ENCODE measurements at places on chromosomes 7 and 10.

- no peak for DNase-seq
Observed at GRCh38 chr10:12906051-12906541, 95.4 kb downstream of the CCDC3 start.

GRCh38 chr10:71957546-71958275, 6.5 kb upstream of the CHST3 start:
- no peak for DNase-seq

DNA sequence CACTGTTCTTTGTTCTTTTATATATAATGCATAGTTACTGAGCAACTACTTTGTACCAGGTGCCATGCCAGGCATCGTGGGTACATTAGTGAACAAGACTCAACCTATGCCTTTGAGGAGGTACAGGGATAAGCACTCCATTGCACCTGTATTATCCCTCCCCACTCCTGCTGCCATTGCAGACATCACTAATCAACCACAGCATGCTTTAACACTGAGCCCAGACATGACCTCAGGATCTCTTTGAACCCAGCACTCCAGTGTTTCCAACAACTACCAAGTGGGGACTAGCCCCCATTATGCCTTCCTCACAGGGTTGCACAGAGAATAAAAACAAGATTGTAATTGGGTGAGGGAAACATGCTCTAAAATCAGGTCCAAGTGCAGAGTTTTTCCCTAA, 60.5 kb upstream of the COL13A1 start:
- no peak for DNase-seq

DNA sequence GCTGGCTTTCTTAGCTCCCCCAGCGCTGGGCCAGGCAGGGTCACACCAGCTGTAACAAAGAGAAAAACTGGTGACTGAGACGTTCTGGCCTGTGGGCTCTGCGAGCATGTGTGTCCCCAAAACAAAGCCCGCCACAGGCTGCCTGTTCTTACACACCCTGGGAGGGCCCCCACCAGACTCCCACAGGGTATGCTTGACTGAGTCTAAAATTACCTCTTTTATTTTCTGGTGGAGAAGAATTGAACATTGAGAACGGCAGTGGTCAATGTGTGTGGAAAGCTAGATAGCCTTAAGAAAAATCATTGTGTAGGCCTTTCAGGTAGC, 808 bp downstream of the C10orf71 start:
- DNase-seq = no peak

DNA sequence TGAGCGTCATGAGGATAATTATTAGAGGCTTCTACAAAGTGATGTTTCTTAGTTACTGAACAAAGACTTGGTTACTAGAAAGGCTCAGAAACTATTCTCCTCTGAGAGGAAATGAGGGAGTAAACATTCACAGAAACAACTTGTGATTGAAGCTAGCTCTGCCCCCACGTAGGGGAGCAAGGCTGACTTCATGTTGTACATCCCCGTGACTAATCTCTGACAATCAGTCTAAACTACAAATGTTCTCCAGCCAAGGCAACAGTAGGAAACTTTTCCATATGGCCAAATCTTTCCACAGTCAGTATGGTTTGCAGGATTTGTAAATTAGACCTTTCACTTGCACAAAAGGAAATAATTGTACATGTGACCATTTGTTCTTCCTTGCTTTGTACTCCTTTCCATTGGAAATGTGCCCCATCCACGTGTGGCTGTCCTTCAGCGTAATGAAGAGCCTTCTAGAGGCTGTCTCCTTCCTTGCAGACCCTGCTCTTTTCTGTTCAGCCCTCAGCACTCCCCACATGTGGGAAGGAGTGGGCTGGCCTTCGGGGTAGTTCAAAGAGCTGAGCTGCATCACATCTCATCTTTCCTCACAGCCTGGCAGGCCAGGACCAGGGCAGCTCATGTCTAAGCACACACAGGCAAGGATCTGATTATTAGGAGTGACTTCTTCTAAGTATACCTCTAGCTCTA, 93.5 kb downstream of the PCGF5 start:
- DNase-seq = no peak

GRCh38 chr7:21346297-21346696, 81.6 kb upstream of the SP4 start:
- no peak for DNase-seq

DNA sequence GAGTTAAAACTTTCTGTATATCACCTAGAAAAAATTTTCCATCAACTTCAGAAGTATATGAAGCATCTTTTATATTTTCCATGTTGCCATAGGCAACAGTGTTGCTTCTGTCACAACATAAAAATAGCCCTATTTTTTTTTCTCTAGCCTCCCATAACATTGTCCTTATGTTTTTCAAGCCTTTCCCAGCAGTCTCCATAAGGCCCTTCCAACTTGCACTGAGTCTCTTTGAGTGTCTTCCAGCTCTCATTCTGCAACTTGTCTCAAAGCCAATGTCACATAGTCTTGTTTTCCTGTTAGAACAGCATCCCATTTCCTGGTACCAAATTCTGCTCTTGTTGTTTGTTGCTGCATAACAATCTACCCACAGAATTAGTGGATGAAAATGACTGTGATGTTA, 1055.5 kb upstream of the GHITM start:
- no peak for DNase-seq

DNA sequence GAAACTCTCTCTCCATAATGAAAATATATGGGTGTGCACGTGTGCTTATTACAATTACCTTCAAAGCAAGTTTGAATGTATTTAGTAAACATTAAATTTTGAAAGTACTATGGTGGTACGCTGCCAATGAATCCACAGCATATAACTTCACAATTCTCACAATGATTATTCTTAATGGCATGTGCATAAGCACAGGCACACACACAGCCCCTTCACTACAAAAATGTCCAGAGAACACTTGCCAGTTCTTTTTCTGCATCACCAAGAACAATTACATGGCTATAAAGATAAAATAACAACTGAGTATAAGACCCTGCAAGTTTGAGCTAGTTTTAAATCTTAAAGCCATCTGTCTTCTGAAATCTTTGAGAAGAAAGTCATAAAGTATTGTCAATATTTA, 22.2 kb downstream of the SGCE start:
- DNase-seq = no peak

DNA sequence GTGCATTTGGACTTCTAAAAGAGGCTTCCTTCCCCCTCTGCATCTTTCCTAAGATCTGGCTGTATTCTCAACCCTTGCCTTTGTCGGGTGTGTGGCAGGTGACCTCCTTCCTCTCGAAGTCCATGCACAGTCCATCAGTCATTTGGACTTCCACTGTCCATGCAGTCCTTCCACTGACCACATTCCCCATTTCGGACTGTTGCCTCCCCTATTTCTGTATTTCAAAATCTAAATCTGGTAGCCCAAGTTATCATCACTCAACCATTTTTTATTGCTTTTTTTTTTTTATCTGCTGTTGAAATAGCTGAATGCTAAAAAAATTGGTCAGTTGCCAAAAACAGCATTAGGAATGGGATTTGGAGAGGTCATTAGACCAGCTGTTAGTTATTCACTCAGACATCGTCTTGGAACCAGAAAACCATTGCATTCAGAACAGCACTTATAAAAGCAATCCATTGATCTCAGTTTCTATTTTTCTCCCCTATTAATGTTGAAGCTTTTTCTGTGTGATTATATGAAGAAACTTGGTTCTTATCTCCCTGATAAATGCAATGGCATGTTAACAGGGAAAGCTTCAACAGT, 575.6 kb downstream of the KIF20B start:
- DNase-seq = no peak

- no peak for DNase-seq
Observed at GRCh38 chr10:127313996-127314700, 117.8 kb upstream of the INSYN2A start.

GRCh38 chr10:73591935-73592699, 975 bp upstream of the USP54 start:
- peak; percentile 29 for DNase-seq

- DNase-seq = no peak
Observed at GRCh38 chr7:31096877-31097258, 44.8 kb downstream of the ADCYAP1R1 start.

DNA sequence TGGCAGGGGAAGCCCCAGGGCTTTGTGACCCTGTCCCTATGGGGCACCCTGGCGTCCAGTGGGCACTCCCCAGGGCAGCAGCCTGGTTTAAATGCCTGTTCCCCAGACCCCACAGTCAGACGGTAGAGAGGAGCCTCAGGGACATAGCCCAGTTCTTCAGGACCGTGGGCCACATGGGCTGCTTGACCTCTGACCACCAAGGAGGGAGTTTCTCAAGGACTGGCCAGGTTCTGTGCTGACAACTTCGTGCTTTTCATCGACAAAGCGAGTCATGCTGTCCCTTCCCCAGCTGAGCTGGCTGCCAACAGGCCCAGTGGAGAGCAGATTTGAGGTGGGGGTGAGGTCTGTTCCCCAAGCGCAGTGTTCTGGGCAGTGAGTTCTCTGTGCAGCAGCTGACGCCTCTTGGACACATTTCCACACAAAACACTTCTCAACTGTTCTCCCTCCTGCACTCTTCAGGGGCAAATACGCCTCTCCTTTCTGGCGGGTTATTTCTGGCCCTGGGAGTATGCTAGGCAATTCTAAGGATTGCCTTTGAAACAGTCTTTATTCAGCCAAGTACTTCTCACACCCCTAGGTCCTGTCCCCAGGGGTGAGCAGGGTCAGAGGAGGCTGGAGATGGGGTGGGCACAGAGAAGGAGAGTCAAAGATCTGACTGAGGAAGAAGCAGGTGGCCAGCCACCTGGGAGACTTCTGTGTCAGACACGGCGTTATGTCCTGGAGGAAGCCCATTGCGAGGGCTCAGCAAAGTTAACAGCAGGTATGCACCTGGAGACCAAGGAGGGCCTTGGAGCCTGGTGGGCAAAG, 57.3 kb upstream of the CAMK2B start:
- no peak for DNase-seq

GRCh38 chr7:27097686-27098577, 2.1 kb upstream of the HOXA1 start:
- no peak for DNase-seq

DNA sequence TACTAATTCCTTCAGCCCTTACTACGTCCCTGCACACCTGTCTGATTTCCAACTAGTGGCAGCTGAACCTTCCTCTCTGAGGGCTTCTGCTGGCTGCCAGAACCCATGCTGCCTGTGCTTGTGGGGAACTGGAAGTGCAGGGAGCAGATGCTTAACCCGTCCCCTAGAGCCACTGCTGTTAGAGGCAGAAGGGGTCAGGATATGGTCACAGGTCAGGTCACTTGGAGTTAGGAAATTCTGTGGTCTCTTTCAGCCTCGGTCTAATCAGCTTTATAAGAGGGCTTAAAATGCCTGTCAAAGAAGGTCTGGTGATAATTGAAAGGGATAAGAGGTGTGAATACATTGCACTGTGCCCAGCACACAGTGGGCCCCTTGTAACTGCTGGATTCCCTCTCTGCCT, 82.0 kb downstream of the PLPP4 start:
- no peak for DNase-seq

- peak; percentile 55 for DNase-seq
Observed at GRCh38 chr10:113961182-113962031, 82.3 kb upstream of the ADRB1 start.

GRCh38 chr10:53786236-53786900, 1013.8 kb upstream of the MBL2 start:
- no peak for DNase-seq

GRCh38 chr7:99639267-99639666, 22.5 kb downstream of the ZSCAN25 start:
- no peak for DNase-seq

- DNase-seq = no peak
Observed at GRCh38 chr10:53645951-53646350, 873.4 kb upstream of the MBL2 start.

DNA sequence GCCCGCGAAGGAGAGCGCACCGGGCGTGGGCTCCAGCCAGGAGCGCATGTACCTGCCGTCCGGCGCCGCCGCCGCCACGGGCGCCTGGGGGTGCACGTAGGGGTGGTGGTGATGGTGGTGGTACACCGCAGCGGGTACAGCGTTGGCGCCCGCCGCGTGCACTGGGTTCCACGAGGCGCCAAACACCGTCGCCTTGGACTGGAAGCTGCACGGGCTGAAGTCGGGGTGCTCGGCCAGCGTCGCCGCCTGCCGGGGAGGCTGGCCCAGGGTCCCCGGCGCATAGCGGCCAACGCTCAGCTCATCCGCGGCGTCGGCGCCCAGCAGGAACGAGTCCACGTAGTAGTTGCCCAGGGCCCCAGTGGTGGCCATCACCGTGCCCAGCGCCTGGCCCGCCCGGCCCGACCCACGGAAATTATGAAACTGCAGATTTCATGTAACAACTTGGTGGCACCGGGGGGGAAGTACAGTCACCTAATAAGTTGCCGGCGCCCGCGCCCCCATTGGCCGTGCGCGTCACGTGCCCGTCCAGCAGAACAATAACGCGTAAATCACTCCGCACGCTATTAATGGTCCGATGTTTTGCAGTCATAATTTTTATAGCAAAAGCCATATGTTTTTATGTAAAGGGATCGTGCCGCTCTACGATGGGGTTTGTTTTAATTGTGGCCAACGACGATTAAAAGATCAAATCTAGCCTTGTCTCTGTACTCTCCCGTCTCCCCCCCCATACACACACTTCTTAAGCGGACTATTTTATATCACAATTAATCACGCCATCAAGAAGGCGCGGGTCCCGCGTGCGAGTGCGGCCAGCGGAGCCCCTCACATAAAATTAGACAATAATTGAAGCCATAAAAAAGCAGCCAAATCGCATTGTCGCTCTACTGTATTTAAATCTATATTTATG, at the start of gene HOXA9:
HOXA9 (minus strand) TSS at position 449 of the 907 bp plus-strand sequence; CDS start at position 369, 80 bp downstream.
- no peak for DNase-seq
